Stromal cell of bone marrow (primary cell): ENCODE measurements at places on chromosomes 6 and 20.

- DNase-seq = no peak
These were observed 144.0 kb downstream of the SIM1 start for GRCh38 chr6:100320686-100321085.

GRCh38 chr6:33248643-33248931 is 23.1 kb downstream of the VPS52 start:
- DNase-seq = no peak

DNA sequence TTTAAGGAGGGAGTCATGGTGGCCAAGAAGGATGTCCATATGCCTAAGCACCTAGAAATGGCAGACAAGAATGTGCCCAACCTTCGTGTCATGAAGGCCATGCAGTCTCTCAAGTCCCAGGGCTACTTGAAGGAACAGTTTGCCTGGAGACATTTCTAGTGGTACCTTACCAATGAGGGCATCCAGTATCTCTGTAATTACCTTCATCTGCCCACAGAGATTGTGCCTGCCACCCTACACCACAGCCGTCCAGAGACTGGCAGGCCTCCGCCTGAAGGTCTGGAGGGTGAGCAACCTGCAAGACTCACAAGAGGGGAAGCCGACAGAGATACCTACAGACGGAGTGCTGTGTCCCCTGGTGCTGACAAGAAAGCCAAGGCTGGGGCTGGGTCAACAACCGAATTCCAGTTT is 115.0 kb downstream of the HFE start:
- DNase-seq = no peak

- peak; percentile 18 for DNase-seq
These were observed 127.1 kb upstream of the AHI1 start for GRCh38 chr6:135624402-135625295.

GRCh38 chr6:15654250-15654649 is 8.6 kb downstream of the DTNBP1 start:
- DNase-seq = no peak

DNA sequence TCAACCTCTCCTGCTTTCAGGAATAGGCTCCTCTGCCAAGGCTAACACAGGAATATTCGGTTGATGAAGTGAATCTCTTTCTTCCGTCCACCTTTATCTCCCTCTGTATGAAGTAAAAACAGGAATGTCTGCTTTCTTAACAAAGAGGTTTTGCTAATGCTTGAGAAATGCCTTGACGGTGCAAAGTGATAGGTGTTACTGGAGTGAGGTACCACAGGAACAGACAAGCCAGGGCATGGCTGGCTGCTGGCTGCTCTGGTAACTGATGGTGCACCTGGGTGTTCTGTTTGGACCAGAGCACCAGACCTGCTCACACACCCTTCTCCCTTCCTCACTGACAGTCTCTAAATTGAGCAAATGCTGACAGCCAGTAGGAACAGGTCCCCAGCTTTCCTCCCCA is 174.0 kb upstream of the FBXL4 start:
- DNase-seq = no peak

DNA sequence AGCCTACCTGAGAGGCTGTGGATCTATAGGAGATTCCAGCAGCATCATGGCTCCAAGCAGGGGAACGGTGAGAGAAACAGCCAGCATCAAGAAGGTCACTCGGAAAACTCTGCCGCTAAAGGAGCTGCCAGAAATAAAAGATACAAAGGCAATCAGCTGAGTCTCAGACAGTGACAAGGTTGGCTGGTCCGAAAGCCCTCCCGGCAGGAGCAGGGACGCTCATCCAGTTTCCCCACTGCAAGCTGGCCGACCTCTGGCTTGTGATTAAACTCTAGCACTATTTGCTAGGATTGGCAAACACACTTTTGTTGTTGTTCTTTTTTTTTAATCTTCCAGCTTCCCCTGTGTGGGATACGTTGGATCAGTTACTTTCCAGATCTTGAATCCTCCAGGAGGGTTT is 8.7 kb downstream of the APMAP start:
- no peak for DNase-seq

GRCh38 chr6:83198486-83199172 is 5.5 kb downstream of the RWDD2A start:
- no peak for DNase-seq

GRCh38 chr20:32205110-32205842 is 2.3 kb downstream of the PLAGL2 start:
- DNase-seq = no peak

DNA sequence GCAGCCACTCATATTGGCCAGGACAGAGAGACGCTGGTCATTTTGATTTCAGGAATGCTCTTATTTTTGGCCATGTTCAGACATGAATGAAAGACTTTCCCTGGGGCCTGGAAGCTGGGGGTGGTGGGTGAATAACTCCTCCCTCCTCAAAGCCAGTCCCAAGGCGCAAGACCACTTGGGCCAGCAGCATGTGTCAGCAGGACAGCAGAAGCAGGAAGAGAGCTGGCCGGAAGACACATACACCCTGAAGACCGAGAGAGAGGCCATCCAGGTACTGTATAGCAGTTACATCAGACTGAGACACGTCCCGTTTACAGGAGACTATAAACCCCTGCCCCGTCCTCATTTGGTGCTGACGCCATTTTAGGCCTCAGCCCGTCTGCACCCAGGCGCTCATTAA is 29.2 kb upstream of the ULBP3 start:
- no peak for DNase-seq

DNA sequence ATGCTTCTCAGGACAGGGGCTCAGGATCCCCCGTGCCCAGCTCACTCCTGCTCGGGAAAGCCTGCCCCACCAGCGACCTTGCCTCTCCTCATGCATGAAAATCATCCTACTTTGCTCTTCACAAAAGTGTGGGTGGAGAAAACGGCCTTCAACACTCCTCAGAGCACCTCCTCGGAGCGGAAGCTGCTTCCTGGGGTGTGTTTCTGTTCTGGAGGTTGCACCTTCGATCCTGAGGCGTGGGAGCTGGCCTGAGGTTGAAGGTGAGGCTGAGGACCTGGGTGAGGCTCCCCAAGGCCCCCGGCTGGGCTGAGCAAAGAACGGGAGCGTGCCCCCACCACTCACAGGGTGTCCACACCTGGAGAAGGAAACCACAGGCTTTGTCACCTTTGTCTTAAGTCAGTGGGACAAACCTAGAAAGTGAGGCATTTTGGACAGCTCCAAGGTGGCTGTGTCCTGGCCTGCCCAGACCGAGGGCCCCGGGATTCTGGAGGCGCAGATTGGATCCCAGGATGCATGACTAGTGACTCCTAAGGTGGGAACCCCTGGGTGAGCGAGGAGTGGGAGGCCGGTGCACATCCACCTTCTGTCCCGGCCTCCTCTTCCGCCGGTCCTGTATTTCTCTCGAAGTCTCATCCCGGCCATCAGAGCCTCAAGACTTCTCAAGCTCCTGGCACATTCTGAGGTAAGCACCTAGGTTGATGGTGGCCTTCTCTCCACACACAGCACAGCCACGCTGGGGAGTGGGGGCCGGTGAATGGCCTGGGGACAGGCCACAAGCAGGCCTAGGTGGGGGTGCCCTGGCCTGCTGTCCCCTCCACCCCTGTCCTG is 104.7 kb downstream of the TMEM242 start:
- DNase-seq = no peak

DNA sequence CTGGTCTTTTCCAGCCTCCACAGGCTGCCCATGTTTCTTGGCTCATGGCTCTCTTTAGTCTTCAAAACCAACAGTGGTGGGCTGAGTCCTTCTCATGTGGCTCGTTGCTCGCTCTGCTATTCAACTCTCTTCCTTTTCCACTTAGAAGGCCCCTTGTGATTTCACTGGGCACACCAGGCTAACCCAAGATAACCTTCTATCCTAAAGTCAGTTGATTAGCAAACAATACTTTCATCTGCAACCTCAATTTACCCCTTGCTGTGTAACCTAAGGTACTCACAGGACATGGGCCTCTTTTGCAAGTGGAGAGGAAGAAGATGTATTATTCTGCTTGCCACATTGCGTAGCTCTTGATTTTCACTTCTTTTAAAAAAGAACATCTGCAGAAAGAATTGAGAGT is 79.6 kb downstream of the UTRN start:
- DNase-seq = no peak

DNA sequence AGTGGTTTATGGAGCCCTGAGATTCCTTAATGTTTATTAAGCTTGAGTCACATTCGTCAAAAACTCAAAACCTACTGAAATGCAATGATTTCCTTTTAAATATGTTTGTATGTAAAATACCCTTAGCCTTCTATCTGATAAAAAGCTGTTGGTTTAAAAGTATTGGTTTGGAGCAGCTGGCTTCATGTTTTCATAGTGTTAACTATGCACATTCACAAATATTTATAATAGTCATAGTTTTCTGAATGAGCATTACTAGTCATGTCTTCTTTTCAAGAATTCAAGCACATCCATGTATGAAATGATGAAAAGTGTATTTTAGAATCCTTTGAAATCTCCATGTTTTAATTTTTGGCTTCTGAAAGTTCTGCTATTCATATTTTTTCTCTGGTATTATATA is 558.6 kb downstream of the UTRN start:
- no peak for DNase-seq

DNA sequence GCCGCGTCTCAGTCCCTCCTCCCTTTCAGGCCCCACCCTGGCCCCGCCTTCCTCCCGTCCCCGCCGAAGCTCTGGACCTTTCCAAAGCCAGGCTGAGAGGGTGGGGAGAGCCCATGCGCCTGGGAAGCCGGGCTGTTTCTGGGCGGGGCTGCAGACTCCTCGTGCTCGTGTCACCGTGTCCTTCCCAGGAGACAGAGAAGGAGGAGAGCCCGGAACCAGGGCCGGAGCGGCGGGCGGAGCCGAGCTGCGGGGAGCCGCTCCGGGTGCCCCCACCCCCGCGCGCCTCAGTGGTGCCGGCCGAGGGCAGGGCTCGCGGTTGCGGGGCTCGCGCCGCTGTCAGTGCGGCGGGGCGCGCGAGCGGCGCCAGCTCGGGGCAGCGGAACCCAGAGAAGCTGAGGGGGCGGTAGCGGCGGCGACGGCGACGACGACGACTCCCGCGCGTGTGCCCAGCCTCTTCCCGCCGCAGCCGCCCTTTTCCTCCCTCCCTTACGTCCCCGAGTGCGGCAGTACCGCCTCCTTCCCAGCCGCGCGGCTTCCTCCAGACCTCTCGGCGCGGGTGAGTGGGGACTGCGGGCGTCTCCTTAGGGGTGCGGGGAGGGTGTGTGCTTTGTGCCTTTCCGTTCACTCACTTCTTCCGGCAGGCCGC is at the start of gene RALY:
Gene RALY, plus strand, starts transcription at position 336 of the 646 bp plus-strand sequence. CDS start 78,164 bp downstream, outside the sequence.
- DNase-seq = peak; percentile 27

DNA sequence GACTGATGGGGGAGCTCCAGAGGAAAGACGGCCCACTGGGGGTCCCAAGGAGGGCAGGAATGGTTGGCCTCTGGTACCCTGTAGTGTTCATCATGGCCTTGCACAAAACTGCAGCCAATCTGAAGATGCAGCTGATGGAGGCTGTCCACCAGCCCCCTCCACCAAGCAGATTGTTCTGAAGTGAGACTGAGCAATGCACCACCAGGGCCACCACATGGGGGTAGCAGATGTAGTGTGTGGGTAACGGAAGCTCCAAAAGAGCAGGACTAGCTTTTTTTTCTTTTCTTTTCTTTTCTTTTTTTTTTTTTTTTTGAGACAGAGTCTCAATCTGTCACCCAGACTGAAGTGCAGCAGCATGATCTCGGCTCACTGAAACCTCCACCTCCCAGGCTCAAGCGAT is 181.0 kb upstream of the MYLIP start:
- DNase-seq = no peak

- no peak for DNase-seq
These were observed 90.1 kb downstream of the PSMG4 start for GRCh38 chr6:3348821-3349220.
